ENCODE measurements at places on chromosomes 12 and 14. TPM values are rescaled to one million over a fixed set of nuclear protein-coding genes. Genes with fewer than 3 reads are reported as not detected.

Gene MAP3K9
- 3.1 TPM for total RNA-seq

DNA sequence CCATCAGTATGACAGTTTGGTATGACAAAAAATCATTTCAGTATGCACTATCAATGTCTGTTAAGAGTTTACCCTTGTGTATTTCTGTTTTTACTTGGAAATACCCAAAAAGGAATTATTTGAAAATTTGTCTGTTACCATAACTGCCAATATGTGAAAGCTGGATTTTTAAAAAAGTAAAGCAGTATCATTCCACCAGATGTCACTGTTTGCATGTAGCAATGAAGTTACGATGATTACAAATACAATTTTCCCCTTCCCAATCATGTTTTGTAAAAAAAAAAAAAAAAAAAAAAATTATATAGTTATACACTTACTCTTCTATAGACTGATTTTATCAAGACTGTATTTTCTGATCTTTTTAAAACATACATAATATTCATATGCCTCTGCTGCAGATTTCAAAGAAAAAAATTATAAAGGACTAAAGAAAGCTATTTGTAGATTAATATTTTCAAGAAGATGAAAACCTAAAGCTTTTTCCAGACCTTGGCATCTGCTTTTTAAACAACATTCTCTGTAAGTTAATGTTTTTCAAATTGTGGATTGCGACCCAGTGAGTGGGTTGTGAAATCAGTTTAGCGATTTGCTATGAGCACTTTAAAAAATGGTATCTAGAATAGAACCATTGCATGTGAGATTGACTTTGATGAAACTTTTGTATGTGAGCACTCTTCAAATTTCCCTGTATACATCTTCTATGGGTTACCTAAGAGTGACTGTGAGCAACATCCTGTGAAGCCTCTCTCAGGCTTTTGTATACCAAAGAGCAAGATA lies 114.2 kb downstream of the TTC6 start:
- no peak for DNase-seq

DNA sequence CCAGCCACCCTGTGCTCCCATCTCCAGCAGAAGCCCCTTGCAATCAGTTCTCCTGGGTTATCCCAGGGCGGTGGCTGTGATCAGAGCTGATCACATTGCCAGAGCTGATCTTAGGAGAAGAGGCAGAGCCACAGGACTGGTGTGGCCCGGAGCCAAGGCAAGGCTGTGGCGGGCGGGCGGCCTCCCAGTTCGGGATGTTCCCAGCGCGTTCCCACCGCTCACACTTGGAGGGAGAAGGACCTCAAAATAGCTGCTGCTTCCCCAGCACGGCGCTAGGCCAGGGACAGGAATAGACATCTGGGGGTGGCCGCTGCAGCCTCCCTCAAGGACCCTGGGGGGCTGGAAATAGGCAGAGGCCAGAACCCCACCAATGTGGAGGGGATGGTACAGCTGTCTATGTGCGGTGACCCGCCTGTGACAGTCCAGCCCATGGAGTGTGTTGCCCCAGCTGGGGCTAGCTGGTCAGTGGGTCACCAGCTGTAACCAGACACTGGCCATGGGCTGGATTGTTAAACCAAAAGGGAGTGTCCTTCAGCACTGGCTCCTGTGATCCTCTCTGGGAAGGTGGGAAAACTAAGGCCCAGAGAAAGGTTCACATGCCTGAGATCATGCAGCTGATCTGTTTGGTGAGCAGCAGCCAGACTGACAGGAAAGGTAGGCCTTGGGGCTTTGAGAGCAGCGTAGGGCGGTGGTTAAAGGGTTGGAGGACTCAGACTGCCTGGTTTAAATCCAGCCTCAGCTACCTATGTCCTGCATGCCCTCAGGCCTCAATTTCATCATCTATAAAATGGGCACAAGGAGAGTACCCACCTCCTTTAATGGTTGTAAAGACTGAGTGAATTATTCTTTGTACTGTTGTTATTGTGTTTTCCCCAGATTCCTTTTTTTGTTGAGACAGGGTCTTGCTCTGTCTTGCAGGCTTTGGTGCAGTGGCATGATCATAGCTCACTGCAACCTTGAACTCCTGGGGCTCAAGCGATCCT lies 8.0 kb upstream of the POP5 start:
- no peak for DNase-seq

- DNase-seq, result no peak
These were observed 165.3 kb downstream of the ALX1 start for GRCh38 chr12:85445060-85445938.

DNA sequence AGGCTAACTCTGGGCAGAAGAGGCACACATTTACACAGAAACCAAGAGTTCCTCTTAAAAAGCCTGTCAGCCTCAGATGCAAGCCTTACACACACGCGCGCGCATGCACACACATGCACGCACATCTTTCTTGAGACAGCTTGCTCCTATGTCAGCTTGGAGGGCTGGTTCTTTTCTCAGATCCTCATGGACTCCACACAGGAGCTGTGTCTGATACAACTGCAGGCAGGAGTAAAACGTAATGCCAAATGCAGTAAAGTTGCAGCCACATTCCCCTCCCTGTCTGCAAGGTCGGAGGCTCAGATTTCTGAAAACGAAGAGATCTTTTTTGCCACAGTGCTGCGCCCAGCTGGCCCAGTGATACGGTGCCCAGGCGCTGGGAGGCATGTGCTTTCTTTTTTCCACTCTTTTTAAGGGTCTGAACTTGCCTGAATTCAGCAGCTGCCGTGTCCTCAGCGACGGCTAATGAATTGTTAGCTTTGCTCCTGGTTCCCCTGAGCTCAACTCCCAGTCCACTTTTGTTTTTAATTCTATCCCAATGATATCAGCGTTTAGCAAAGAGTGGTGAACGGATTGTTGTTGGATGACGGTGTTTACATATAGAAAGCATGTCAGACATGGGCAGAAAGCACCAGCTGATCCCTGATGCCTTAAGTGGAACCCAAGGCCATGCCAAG lies 72.9 kb upstream of the FOXN3 start:
- no peak for DNase-seq

Gene DPF3
- total RNA-seq, result 0.48 TPM

Gene CIDEB
- 7.3 TPM for total RNA-seq

All from activated T-cell treated with anti-CD3 and anti-CD28 coated beads, Interleukin-2, amount 50 U/mL, for 4 hours (primary cell).